ENCODE measurements at places on chromosomes 2 and 18.

- DNase-seq, result no peak
Measured at GRCh38 chr2:94759211-94759610, 112.0 kb upstream of the TEKT4 start.

GRCh38 chr2:186664385-186665043 lies 29.3 kb upstream of the FAM171B start:
- no peak for DNase-seq

DNA sequence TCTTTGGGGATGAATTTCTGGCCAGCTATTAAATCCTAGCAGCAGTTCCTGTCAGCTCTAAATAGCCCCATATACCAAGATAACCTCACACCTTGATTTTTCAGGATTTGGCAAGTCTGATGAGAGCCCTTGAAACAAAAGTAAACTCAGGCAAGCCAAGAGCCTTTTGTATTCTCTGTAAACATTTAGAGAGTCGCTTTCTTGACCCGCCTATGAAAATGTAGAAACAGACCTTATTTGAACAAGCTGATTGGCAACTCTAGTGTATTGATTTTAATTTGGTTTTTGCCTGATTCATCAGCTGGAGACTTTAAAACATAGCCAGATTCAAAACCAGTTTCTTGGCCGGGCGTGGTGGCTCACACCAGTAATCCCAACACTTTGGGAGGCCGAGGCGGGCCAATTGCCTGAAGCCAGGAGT lies 43.4 kb downstream of the CABLES1 start:
- DNase-seq, result no peak

GRCh38 chr18:37403100-37403781 lies 162.4 kb downstream of the CELF4 start:
- no peak for DNase-seq

DNA sequence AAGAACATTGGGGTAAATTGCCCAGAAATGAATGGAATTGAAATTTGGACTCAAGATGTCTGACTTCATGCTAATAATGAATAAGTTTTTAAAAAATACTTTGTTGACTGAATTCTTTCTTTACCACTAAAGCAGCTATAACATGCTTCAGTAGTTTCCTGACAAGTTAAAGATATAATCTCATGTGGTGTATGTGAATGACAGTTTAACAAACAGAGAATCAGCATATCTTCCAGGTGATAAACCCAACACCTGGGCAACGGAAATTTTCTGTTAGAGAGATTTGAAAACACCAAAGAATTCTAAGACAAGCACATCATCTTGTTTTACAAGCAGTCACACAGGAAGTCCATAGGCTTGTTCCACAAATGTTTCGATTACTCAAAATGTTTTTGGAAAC lies 372.6 kb upstream of the VRK2 start:
- DNase-seq, result no peak
